ENCODE measurements at places on chromosomes 7 and 10. TPM values are rescaled to one million over a fixed set of nuclear protein-coding genes. Genes with fewer than 3 reads are reported as not detected.
A peak's percentile ranks its signal among the peaks of the same experiment; 100 is the strongest.

Gene C10orf62
- total RNA-seq = 0.42 TPM

Gene SMARCD3
- 52.4 TPM for total RNA-seq

Gene C7orf57
- not detected for total RNA-seq

DNA sequence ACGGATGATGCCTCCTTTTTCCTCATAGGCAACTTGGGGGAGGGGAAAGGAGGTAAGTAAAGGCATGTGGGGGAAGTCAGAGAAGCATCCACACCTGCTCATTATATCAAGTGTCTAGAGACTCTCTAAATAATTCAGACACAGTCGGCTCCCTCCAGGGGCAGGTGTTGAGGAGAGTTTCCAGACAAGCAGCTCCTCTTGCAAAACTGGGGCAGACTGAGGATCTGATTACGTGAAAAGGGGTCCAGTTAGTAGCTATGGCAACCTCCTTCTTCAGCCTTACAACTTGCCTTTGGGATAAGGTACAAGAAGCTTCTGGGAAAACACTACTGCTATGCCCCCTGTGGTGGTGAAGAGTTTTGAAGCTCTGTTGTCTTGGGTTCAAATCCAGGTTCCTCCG lies 39.0 kb upstream of the SORBS1 start:
- no peak overlapping the region for H3K27ac ChIP-seq
- no peaks in the 10 kb centered on the region for H3K36me3 ChIP-seq
- DNase-seq = no peak
- H3K27me3 ChIP-seq = no peaks in the 10 kb centered on the region
- no peak overlapping the region for H3K4me3 ChIP-seq

DNA sequence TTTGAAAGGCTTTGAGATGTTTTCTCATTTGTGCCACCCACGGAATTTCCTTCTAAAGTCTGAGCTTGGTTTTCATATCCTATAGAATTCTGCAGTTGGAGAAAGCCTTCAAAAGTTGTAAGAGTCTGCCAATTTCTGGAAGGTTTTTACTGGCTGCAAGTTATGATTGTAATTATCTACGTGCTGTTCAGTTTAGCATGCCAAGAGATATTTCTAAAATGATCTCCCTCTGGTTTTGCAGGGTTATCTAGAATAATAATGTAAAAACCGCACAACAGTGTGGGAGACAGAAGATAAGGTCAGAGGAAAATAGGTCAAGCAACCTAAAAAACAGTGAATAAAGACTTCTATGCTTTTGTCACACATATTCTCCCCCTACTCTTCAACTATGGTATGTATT lies 69.3 kb downstream of the MTERF1 start:
- H3K4me3 ChIP-seq = no peak overlapping the region
- H3K27ac ChIP-seq = no peak overlapping the region
- DNase-seq = no peak

GRCh38 chr7:30469303-30469702 lies 9.3 kb downstream of the NOD1 start:
- DNase-seq = peak; percentile 93
- H3K36me3 ChIP-seq = no peaks in the 10 kb centered on the region
- no peaks in the 10 kb centered on the region for H3K27me3 ChIP-seq
- H3K27ac ChIP-seq = peak overlapping the region; percentile 58

GRCh38 chr10:8065651-8066050 lies 11.2 kb downstream of the GATA3 start:
- H3K4me3 ChIP-seq = no peak overlapping the region
- no peak overlapping the region for H3K27ac ChIP-seq
- no peaks in the 10 kb centered on the region for H3K27me3 ChIP-seq
